Kasumi-1 (cell line): ENCODE measurements at places on chromosomes 7 and 10.

DNA sequence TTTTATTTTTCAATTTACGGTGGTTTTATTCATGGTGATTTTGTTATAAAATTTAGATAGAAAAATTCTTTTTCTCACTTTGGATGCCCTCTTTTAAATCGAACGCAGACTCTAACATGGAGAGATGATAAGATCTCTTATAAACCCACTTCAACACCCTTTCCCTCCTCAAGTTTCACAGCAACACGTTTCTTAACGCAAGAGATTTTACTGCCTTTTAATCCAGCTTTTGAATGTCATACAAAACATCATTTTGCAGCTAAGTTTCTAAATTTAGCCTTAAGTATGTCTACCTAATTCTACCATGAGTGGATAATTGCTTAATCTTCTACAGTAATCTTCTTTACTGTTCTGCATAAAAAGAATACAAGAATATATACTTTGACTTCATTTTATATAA lies 70.0 kb downstream of the SEMA3C start:
- DNase-seq = no peak

DNA sequence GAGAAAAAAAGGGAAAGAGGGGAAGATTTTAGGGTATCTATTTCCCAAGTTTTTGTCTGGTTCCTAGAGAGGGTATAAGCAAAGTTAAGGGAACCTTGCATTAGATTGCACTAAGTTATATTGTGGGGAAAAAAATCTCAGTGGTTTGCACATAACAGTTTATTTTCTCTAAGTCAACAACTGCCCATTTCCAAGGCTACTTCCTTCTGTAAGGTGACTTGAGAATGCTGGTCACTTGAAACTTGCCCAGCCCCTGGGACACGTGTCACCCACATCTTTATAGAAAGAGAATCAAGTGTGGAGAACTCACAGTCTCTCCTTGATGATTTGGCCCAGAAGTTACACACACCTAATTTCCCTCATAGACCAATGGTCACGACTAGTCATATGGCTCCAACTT lies 488.6 kb upstream of the PODXL start:
- DNase-seq = no peak

DNA sequence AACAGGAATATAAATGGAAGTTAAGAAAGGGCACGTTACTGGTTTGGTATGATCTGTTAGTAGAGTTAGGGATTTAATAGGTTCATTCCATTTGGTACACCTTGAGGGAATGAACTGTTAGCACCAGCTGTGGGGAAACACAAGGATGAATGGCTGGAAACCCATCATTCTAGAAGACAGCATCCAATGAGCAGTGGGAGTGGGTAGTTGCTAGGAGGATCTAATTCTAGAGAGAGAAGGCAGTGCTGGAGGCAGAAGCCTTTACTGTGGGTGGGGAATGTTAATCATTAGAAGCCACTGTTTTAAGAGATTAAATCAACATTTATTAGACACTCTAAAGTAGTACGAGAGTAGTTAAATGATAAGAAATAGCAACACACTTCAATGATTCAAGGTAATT lies 15.5 kb upstream of the GPR15LG start:
- no peak for DNase-seq

DNA sequence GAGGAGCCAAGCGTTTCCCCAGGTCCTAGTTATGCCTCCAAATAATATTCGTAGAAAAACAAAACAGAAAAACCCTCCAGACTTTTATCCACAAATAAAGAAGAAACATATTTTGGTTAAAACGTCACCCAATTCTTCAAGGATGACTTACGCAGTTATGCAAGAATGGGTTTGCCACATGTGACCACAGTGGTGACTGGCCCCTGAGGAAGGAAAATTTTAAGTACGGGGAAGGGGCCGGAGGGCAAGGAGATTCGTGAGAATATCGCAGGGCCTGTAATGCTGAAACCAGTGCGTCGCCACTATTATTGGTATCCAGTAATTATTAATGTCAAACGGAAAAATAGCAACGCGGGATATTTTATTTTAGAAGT lies 537 bp upstream of the MRPS24 start:
- DNase-seq = peak; percentile 71

- DNase-seq = peak; percentile 47
Observed at GRCh38 chr7:127792528-127793342, 140.7 kb downstream of the SND1 start.

DNA sequence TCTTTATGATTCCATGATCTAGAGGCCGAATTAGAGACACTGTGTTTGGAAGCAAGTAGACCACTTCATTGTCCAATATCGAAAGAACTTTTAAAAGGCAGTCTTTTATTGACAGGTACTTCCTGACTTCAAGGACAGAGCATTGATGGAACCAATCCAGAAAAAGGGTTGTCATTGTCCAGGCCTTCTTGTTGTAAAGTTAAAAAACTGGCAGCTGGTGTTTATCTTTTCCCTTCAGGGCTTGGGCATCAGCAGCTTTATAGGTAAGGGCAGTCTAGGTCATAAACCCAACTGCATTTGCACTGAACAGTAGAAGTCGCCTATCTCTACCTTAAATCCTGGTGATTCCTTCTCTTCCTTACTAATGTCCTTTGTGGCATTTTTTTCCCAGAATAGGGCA lies 95.6 kb downstream of the ST7 start:
- no peak for DNase-seq

- DNase-seq = no peak
Observed at GRCh38 chr7:108057951-108058481, 55.1 kb upstream of the LAMB1 start.

DNA sequence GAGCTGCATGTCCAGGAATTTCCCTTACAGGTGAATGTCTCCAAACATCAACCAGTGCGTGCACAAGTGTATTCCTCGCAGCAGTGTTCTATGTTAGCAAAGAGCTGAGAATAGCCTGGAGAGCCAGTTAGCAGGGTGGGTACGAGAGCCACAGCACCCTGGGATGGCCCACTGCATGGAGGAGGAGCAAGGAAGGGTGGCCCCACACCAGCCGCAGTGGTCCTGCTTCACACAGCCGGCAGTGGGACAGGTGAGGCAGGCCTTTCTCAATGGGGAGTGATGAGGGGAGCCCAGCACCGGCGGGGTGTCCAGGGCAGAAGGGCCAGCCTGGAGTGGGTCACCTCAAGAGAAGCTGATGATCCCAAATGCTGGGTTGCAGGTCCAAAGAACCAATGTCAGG lies 240.7 kb downstream of the TCERG1L start:
- DNase-seq = no peak
